ENCODE measurements at places on chromosomes 7 and 10.

DNA sequence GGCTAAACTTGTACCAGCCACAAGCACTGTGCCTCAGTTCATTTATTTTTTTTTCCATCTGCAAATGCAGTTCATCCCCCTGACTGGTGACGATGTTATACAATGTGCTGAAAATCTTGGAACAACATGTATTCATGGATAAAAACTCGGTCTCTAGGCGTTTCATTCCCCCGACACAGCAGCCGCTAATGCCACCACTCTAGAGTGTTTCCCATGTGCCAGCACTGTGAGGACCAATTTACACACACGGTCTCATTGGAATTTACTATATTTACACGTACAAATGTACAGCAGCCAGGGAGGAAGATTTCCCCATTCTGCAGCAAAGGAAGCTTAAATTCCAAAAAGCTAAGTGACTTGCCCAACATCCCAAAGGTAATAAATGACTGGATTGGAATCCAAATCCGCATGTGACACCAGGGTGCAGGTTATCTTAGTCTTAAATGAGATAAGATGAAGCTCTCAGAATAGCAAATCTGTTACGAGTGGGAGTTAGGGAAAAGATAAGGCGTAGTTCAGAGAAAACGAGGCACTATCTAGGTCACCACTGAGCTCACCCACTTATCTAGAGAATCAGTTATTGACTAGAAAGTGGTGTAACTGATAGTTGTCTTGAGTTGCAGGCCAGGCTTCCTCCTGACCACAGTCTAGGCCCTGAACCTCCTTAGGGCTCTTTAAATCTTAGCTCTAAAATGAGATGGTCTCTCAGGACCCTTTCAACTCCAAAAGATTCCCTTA lies 36.7 kb downstream of the FAM107B start:
- no peak for DNase-seq

GRCh38 chr7:24340727-24341126 lies 56.7 kb downstream of the NPY start:
- no peak for DNase-seq

DNA sequence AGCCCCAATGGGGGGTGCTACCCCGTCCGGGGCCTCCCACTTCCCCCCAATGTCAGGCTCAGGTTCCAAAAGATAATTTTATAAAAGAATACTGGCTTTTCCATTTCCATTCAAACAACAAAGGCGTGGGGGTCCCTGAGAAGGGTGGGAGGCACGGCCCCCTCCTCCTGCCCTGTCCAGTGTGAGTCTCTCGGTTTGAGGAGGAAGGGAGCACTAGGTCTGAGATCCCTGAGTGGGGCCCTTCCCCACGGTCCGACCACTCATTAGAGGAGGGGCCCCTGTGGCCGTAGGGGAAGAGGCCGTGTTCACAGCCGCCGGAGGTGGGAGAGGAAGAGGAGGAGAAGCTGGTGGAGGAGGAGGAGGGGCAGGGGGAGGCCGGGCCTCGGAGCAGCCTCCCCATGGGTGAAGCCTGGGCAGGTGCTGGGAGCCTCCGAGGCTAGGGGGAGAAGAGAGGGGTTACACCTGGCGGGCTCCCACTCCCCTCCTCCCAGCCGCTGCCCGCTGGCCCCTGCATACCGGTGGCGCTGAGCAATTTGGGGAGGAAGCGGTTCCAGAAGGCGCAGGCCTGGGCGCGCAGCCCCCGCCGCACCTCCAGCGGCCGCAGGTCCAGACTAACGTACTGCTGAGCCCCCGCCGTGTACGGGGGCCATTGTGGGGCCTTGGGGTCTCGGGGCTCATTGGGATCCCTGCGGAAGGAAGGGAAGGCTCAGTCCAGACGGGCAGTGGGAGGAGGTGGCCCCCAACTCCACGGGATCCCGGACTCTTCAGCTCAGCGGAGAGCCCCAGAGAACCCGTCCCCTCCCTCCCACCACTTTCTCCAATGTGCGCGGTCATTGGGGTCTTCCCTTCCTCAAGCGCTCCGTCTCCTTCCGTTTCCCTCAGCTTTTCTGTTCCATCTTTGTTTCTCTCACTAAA lies 1.4 kb upstream of the UFSP1 start:
- DNase-seq = no peak

DNA sequence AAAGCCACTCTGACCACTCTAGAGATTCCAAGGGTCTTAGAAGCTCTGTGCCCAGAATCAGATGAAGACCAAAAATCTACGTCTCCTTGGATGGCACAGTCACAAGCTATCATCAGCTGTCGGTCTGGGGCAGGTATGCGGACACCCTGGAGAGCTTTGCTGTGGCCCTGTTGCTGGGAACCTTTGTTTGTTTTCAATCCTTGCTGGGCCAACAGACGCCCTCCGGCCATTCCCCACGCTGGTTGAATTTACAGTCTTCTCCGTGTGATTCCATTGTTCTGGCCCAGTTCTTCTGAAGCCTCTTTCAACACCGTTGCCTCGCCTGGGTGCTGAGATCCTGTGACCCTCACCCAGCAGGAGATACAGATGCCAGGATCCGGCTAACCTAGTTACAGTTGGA lies 149.4 kb upstream of the PFKP start:
- DNase-seq = no peak

DNA sequence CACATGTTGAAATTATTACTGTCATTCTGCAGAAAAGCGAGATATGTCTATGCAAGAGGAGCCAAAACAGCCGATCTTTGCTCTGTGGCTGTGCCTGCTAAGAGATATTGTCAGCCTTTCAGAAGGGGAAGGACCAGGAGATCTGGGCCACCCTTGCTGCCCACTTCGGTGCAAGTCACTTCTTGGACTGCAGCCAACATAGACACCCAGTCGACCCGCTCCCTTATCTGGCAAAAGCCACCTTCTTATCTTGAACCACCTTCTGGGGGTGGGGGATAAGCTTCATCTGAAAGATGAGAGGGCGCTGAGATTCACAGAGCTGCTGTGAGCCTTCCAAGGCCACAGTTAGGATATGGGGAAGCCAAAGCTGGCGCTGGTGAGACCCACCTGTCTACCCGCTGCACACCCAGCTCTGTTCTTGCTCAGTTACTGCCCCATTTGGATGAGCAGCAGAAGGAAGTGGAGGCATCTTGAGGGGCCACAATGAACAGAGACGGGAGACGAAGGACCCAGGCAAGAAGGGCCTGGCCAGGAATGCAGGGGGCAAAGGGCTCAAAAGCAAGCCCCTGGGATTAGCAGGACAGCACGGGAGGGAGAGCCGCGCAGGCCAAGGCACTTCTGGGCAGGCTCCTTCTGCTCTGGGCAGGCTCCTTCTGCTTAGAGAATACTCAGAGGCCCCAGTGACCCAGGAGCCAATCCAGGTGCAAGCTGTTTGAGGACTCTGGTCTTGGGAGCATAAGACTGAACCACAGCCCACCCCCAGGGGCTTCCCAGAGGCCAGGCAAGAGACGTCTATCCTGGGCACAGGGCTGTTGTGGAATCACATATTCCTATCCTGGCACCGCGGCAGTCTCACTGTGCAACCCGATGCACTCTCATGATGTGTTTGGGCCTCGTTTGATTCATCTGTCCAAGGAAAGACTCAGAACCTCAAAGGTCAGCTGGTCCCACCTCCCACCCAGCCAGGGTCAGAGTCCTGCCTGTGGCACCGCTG lies 38.4 kb upstream of the NPFFR1 start:
- DNase-seq = no peak

DNA sequence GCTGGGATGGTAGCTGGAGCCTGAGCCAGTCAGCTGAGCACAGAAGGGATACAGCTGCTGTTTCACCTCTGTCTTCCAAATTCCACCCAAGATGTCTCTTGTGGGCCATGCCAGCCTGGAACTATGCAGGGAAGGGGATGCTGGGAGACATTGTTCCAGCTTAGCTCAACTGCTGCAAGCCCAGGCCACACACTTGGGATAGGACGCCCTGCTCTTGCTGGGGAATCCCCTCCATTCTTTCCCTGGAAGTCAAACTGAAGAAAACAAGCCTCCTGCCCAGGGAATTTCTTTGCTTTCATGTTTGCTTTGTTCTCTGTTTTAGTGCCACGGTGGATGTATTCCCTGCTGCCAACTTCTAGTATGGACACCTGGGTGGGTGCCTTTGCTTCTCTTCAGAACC lies 55.2 kb upstream of the CDK13 start:
- no peak for DNase-seq

DNA sequence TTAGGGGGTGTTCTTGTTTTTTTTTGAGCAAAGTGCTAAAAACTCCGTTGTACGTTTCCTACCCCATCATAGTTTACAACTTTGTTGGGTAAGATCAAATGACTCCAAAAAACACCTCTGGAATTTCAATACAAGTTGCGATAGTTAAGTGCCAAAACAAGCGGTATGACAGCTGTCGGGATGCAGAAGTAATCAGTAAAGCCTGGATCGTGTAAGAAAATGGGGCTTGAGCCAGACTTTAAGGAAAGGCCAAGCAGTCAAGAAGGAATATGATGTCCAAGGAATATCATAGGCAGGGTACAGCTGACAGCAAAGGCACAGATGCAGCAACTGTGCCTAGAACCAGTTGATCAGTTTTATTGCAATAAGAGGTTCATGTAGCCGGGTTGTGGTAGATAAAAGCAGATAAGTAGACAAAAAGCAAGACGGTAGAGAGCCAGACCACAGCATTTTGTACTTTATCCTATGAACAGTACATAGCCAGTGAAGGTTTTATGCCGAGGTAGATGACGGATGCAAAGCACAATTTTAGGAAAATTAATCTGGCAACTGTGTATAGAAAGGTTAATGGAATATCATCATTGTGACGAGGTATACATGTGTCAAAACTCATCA lies 45.5 kb downstream of the UBE2H start:
- no peak for DNase-seq

DNA sequence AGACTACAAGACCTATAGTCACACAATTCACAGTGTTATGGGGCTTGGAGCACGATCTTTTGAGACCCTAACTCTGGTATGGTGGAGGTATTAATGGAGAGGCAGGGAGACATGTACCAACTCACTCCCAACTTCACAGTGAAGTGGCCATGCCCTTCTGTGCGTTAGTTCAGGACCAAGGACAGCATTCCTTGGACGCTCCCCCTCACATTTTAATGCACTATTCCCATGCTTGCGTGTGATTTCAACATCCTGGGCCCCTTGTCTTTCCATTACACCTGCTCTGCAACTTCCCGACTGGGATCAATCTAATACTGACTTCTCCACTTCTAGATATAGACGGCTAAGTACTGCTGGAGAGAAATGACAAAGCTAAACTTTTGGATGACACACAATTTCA lies 72.7 kb downstream of the PLCE1 start:
- DNase-seq = no peak

DNA sequence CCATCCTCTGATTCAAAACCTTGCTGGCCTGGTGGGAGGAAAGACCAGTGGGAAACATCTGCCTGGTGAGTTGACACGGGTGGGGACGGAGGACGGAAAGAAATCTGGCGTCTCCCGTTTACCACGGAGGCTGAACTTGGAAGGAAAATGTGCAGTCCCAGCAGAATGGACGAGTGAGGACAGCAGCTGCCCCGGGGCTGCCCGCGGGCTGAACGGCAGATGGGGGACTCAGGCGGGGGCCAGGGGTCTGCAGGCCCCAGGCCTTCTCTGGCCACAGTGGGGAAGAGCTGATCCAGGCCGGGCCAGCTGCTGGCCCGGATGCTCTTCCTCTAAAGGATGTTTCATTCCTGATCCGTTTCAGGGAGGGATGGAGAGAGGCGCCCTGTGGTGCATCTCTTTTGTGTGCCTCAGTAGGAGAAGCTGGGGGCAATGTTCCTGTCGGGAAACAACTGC lies 147.5 kb upstream of the CHST15 start:
- no peak for DNase-seq

DNA sequence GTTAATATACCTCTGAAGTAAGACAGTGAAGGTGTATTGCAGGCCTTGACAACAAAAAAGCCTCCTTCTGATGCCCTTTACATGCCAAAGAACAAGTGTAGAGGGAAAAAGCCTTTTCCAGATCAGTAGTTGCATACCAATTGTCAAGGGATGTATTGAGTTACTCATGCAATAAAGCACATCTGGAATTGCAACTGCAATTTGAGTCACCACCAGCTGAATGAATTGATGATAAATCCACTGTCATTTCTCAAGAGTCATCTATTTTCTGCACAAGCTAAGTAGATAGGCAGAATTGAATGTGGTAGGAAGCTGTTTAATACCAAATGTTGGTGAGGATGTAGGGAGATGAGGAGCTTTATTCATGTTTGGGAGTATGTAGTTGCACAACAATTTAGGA lies 325.9 kb upstream of the SMIM30 start:
- no peak for DNase-seq

DNA sequence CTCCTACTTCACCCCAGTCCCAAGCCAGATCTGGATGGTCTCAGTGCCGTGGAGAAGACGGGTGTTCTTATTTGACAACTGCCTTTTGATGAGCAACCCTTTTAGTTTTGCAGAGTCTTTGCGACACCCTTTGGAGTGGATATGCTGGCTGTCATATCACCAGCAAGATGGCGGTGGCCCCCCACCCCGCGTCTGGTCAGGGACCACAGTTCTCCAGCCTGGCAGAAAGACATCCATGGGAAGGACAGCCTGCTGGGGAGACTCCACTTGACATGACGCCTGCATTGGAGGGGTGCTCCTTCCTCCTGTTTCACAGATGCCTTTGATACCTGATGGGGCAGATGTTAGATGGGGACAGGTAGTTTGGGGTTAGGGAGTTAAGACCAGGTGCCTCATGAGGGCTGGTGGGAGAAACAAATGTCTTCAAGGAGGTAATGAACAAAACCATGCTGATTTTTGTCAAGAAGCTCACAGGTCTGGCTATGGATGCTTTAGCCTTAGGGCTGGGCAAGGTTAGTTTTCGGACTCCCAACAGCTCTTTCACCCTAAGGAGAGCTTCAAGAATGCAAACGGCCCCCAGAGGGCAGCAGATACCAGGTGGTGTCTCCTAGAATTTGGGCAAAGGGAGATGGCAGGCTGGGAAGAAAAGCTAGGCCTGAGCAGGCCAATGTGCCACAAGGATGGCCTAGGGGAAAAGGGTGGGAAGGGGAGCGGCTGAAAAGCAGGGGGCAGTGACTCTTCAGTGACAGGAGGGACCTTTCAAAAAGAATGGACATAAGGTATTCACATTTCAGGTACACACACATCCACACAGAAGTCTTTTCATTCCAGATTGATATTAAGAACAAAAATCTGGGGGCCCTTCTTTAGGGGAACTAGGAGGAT lies 95.2 kb downstream of the CLEC2L start:
- DNase-seq = peak; percentile 68
